ENCODE measurements at places on chromosomes 7 and 10.
A peak's percentile ranks its signal among the peaks of the same experiment; 100 is the strongest.

- no peak for DNase-seq
- H3K27me3 ChIP-seq: no peaks in the 10 kb centered on the region
- H3K4me1 ChIP-seq: no peaks in the 10 kb centered on the region
- no peaks in the 10 kb centered on the region for H3K36me3 ChIP-seq
- no peak overlapping the region for H3K27ac ChIP-seq
Observed at GRCh38 chr10:132705173-132705572, 80.8 kb downstream of the NKX6-2 start.

DNA sequence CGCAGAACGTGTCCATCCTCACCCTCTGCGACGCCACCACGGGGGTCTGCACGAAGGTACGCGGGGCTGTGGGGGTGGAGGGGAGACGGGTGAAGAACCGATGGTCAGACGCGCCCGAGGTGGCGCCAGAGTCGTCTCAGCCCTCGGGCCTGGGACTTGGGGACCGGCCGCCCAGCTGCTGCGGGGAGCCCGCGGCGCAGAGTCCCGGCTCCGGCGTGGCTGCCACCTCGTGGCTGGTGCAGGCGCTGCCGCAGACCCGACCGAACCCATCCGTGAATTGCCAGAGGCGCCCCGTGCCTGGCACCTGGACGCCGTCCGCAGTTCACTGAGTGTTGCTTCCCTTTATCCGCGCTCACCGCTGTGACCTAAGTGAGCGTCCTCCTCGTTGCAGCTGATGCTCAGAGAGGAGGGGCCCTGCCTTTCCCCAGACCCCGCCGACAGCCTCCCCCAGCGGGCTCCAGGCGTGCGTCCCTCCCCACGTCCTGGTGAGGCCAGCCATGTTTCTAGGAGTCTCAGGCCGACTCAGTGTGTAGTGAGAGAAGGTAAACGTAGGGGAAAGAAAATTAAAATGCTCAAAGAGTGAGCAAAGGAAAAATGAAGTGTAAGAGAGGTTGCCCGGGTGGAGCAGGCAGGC lies 208.7 kb downstream of the PAXIP1 start:
- no peak overlapping the region for H3K27ac ChIP-seq
- no peak overlapping the region for H3K4me3 ChIP-seq
- H3K4me1 ChIP-seq: no peaks in the 10 kb centered on the region
- H3K27me3 ChIP-seq: no peaks in the 10 kb centered on the region
- peak; percentile 62 for DNase-seq
- no peaks in the 10 kb centered on the region for H3K36me3 ChIP-seq

- no peaks in the 10 kb centered on the region for H3K27me3 ChIP-seq
- no peaks in the 10 kb centered on the region for H3K4me1 ChIP-seq
- peaks cover 43% of the 10 kb centered on the region for H3K36me3 ChIP-seq
- no peak overlapping the region for H3K4me3 ChIP-seq
- H3K27ac ChIP-seq: no peak overlapping the region
Observed at GRCh38 chr7:16609842-16610450, 35.6 kb downstream of the ANKMY2 start.

DNA sequence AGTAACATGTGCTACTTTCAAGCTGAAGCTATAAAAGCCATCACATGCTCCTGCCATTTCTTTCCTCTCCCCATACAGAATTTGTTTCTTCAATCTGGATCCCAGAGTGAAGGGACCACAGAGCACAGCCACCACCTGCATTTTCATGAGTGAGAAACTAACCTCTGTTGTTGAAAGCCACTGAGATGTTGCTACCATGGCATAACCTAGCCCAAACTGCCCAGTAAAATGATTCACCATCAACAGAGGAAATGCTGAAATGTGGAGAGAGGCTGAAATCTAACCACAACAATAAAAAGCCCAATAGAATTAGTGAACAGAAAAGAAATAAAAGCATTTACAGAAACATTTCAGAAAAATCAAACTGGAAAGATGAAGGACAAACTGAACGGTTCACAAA lies 125.2 kb downstream of the AMPH start:
- H3K4me1 ChIP-seq: no peaks in the 10 kb centered on the region
- DNase-seq: no peak
- no peak overlapping the region for H3K4me3 ChIP-seq
- no peak overlapping the region for H3K27ac ChIP-seq
- H3K27me3 ChIP-seq: peaks cover 11% of the 10 kb centered on the region
- no peaks in the 10 kb centered on the region for H3K36me3 ChIP-seq

GRCh38 chr7:77469927-77470326 lies 53.8 kb upstream of the GSAP start:
- H3K4me3 ChIP-seq: no peak overlapping the region
- no peaks in the 10 kb centered on the region for H3K36me3 ChIP-seq
- no peaks in the 10 kb centered on the region for H3K4me1 ChIP-seq

GRCh38 chr7:124459101-124460055 lies 306.2 kb downstream of the GPR37 start:
- H3K4me3 ChIP-seq: no peak overlapping the region
- no peaks in the 10 kb centered on the region for H3K36me3 ChIP-seq
- H3K27me3 ChIP-seq: peaks cover 3% of the 10 kb centered on the region
- DNase-seq: no peak

- H3K4me3 ChIP-seq: no peak overlapping the region
- no peaks in the 10 kb centered on the region for H3K36me3 ChIP-seq
- H3K27me3 ChIP-seq: no peaks in the 10 kb centered on the region
- no peak overlapping the region for H3K27ac ChIP-seq
- no peak for DNase-seq
Observed at GRCh38 chr7:34191162-34191561, 285.8 kb downstream of the BMPER start.

GRCh38 chr7:74355091-74355490 lies 65.9 kb downstream of the CLIP2 start:
- H3K27me3 ChIP-seq: no peaks in the 10 kb centered on the region
- H3K4me1 ChIP-seq: no peaks in the 10 kb centered on the region
- H3K4me3 ChIP-seq: no peak overlapping the region
- peak; percentile 88 for DNase-seq
- H3K27ac ChIP-seq: no peak overlapping the region

- H3K27ac ChIP-seq: no peak overlapping the region
- no peaks in the 10 kb centered on the region for H3K27me3 ChIP-seq
- no peak overlapping the region for H3K4me3 ChIP-seq
- no peak for DNase-seq
- no peaks in the 10 kb centered on the region for H3K36me3 ChIP-seq
- peaks cover 8% of the 10 kb centered on the region for H3K4me1 ChIP-seq
Observed at GRCh38 chr7:14604606-14605005, 297.9 kb downstream of the DGKB start.

Data from cardiac muscle cell (in vitro differentiated cells and primary cell).